CD4-positive, alpha-beta T cell treated with Interleukin-6 at 100 ng/mL for 8 hours (primary cell): ENCODE measurements at places on chromosomes 6 and 20.

DNA sequence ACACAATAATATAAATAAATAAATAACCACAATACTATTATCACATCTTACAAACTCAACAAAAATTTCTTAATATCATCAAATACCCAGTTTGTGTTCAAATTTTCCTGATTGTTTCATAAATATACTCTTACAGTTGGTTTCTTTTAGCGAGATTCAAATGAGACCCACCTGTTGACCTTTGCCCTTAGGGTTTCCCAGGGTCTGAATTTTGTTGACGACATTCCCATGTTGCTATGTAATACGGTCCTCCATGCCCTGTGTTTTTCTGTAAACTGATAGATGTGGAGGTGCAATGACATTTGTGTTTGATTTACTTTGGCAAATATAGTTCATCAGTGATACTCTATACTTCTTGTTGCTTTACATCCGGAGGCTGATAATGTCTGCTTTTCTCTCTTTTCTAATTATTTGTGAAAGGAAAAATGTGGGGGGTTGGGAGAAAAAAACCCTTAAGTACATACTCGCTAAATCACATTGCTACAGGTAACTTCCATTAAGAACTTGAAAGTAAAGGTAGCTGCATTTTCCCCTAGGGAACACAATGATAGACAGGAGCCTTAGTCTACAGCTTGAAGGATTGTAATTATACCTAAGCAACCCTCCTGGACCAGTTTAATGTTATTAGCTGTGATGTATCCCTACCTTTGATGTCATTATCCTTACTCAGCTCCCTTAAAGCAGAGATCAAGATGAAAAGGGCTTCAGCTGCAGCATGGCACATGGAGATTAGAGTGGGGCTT is 6.6 kb downstream of the MOG start:
- DNase-seq: no peak

DNA sequence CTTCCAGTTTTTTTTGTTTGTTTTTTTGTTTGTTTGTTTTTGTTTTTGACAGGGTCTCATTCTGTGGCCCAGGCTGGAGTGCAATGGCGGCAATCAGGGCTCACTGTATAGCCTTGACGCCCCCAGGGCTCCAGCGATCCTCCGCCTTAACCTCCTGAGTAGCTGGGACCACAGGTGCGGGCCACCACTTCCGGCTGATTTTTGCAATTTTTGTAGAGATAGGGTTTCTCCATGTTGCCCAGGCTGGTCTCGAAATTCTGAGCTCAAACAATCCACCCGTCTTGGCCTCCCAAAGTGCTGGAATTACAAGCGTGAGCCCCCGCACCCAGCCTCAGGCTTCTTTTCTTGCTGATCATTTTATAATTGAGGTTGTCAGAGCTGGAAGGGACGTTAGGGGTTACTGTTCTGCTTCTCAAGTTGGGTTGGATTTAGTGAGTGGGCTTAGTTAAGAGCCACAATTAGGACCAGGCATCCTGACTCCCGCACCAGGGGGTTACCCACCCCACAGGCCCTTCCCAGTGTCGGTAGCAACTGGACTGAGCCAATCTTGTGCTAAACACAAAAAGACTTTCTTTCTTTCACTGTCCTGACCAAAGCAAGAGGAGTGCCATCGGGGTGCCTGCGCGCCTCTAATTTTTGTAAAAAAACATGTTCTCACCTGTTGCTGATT is 13.1 kb upstream of the ZSCAN9 start:
- no peak for DNase-seq

GRCh38 chr6:48101290-48101689 is 9.7 kb downstream of the PTCHD4 start:
- DNase-seq: no peak

GRCh38 chr6:149389509-149390297 is 10.4 kb upstream of the SUMO4 start:
- DNase-seq: no peak

DNA sequence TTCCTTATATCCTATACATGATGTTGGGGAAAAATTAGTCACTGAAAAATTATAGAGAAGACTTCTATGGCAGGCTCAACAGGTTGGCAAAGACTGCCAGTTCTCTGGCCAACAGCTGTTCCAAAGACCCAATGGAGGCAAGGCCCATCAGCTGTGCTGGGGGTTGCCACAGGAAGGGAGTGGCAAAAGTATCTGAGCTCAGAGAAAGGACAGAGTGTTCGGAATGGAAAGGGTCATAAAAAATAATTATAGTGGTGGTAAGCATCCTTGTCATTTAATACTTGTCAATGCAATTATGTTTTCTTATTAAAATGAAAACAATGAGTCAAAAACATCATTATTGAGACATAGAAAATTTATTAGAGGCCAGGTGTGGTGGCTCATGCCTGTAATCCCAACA is 36.1 kb downstream of the FASTKD5 start:
- DNase-seq: no peak

- no peak for DNase-seq
These were observed 4.6 kb upstream of the OSBPL2 start for GRCh38 chr20:62233684-62234083.

DNA sequence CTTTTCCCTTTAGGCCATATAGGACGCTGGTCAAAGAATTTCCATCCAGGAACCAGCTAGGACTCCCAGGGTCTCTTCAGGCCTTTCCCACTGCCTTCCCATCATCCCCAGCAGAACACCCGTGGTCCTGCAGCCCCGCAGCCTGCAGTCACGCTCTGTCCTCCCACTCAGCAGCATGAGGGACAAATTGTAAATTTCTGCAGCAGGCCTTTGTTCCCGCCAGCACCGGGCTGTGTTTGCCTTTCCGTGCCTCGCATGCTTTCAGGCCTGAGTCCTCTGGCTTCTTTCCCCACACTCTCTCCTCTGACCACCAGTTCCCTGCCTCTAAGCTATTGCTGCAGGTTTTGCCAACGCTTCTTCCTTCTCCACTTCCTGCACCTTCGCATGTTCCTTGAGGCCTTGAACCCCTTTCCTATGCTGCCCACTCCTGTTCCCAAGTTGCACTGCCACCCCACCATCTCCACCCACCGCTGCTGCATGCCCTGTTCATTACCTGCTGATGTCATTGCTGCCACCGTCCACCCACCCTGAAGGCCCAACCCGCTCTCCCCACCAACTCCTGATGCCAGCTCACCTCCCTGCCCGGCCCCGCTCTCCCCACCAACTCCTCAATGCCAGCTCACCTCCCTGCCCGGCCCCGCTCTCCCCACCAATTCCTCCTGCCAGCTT is 49.8 kb downstream of the RNASET2 start:
- no peak for DNase-seq

DNA sequence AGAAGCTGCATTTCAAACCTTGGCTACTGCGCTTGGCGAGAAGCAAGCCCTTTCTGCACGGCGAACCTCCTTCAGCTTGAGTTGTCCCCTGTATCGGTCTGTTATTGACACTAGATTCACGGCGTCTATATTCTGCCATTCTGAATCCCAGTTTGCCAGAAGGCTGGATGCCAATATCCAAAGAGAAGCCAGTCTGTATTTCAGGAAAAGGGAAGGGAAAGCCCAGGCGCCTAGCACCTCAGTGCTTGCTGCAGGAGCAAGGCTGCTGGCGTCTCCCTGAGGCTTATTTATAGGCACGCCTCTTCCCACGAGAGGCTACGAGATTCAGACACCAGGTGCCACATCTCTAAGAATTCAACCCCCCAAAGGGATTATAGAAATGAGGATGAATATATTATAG is 89.6 kb upstream of the CDH4 start:
- DNase-seq: no peak

DNA sequence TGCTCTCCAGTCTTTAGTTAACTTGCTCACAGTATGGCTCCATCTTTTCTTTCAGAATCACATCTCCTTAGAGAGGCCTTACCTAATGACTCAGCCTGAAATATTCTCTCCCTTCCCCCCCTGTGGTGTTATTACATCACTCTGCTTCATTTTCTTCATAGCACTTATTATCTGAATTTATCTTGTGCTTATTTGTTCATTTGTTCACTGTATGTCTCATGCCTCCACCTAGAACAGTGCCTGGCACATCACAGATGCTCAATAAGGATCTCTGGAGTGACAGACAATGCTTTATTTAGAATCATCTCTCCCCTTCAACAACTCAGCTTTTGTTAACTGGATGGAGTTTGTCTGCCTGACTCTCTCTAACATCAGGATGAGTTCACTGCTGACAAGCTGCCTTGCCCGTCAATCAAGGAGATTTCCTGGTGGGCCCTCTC is 96.6 kb upstream of the MAN1A1 start:
- no peak for DNase-seq

GRCh38 chr6:4884646-4885340 is 108.6 kb downstream of the CDYL start:
- no peak for DNase-seq

- no peak for DNase-seq
These were observed 100.9 kb downstream of the OPRM1 start for GRCh38 chr6:154139892-154140291.

DNA sequence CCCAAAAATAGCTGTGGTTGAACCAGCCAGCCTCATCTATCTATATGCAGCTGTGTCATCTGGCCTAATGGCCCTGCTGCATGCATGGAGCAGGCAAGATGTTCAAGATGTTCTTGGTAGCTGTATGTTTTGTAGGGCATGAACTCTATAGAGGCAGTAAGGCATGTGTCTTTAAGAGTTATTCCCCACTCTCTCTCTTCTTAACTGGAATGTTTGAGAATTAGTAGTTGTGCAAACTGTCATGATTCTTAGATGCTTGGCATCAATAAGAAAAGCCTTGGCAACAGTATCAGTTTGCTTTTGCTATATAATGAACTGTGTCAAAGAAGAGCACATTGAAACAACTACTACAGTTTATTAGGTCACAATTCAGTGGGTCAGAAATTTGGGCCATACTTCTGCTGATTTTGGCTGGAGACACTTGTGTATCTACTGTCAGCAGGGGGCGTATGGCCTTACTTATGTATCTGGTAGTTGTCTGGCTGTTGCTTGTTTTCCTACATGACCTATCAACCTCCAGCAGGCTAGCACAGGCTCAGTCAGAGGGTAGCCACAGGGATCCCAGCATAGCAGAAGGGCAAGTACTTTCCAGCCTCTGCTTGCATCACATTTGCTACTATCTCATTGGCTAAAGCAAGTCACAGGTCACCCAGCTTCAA is 56.1 kb upstream of the LAMP5 start:
- no peak for DNase-seq

- DNase-seq: no peak
These were observed 44.9 kb upstream of the DST start for GRCh38 chr6:56687551-56687950.

GRCh38 chr6:51865176-51865575 is 222.2 kb downstream of the PKHD1 start:
- no peak for DNase-seq

- DNase-seq: no peak
These were observed 149.0 kb downstream of the LAMP5 start for GRCh38 chr20:9663423-9663822.

- DNase-seq: no peak
These were observed 359.2 kb downstream of the GJA1 start for GRCh38 chr6:121794630-121795029.

- DNase-seq: no peak
These were observed 91.3 kb downstream of the FILIP1 start for GRCh38 chr6:75402296-75402695.

DNA sequence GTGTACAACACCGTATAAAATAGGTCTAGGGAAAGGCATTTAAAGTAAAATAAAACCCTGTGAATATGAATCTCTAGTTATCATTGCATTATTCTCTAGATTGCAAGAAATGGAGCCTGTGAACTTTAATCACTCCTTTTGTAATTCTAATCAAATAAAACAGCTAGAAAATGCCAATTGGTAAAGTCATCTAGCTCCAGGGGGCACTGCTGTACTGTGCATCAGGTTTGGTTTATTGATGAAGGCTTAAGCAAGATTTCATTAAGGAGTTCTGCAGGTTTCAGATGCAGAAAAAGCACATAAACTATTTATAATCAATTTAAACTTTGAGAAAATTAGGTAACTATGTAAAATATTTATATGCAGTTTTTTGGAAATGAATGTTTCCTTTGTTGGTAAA is 645.0 kb downstream of the PHF3 start:
- DNase-seq: no peak

DNA sequence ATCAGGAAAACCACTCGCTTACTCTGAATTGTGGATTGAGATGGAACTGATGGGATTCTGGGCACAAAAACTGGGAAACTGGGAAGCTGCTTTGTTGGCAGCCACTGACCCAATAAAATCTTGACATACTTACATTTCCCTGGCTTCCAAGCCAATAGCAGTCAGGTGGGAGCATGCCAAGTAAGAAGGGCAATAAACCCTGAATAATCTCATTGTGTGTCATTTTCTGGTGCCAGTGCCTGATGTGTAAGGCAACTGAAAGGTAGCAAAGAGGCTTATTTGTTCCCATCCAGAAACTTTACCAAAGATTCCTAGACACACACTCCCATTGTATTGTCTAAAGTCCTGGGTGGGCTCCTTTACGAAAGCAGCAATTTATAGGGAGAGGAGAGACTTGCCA is 93.2 kb downstream of the TBX18 start:
- no peak for DNase-seq

DNA sequence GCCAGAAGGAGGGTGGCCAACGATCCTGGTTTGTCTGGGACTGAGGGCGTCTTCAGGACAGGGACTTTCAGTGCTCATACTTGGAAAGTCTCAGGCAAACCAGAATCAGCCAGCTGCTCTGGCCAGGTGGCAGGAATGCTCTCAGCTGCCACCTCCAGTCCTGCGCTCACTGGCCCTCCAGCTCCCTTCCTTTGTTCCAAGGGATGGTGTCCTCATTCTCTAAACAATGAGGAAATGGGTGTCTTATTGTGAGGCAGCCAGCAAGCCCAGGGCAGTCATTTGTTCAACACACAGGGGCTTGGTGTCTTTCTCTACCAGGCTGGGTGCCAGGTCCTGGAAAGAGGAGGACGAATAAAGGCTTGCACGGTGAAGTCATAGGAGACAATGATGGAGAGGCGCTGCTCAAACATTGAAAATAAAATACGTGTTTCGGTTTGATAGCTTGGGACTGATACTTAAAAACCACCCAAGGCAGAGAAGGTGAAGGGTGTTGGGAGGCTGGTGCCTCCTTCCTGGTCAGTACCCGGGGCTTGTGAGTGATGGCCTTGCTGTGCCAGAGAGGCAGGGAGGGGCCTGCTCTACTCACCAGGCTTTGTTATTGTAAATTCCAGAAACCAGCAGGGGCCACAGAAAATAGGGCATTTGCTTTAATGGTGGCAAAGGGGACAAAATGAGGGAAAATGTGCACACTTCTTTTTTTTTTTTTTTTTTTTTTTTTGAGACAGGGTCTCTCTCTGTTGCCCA is 11.3 kb upstream of the TMEM181 start:
- DNase-seq: no peak

GRCh38 chr20:60970601-60971000 is 281.5 kb upstream of the CDH4 start:
- DNase-seq: no peak

DNA sequence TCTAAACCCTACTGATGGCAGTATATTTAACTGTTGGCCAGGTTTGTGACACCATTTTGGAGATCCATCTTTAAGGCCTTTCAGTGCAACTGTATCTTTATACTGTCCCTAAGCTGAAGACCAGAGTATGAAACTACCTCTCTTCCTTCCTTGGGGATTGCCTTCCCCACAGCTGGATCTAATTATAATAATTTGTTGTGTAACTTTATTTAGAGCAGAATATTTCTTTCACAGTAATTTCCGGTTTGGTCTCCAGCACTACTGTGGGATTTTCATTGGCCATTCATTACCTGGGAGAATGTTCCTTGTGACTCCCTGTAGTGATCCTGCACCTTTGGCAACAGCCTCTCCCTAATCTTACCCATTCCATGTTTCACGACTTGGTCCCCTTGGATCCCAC is 75.2 kb downstream of the AKAP7 start:
- DNase-seq: no peak

- DNase-seq: no peak
These were observed 479.0 kb upstream of the CITED2 start for GRCh38 chr6:139853302-139853992.

- DNase-seq: no peak
These were observed 193.0 kb downstream of the ZFAND3 start for GRCh38 chr6:38012573-38012972.
